ENCODE measurements at places on chromosomes 3 and 15.

- DNase-seq, result no peak
Measured at GRCh38 chr15:70245932-70246622, 148.4 kb upstream of the TLE3 start.

GRCh38 chr3:30779686-30780287 is 114.7 kb downstream of the GADL1 start:
- no peak for DNase-seq

DNA sequence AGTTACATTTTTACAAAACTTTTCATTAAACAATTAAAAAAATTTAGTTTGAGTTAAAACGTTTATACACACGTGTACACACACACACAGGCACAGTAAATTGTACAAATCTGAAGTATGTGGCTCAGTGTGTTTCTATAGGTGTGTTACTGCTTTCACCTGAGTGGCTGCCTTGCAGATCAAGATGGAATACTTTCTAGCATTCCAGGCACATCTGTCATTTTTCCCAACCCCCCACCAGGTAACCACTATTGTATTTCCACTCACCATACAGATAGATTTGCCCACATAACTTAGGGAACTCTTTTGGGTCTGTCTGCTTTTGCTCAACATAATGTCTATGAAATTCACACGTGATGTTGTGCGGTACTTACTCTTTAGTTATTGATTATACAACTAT is 141.1 kb downstream of the PTPRG start:
- DNase-seq, result no peak

DNA sequence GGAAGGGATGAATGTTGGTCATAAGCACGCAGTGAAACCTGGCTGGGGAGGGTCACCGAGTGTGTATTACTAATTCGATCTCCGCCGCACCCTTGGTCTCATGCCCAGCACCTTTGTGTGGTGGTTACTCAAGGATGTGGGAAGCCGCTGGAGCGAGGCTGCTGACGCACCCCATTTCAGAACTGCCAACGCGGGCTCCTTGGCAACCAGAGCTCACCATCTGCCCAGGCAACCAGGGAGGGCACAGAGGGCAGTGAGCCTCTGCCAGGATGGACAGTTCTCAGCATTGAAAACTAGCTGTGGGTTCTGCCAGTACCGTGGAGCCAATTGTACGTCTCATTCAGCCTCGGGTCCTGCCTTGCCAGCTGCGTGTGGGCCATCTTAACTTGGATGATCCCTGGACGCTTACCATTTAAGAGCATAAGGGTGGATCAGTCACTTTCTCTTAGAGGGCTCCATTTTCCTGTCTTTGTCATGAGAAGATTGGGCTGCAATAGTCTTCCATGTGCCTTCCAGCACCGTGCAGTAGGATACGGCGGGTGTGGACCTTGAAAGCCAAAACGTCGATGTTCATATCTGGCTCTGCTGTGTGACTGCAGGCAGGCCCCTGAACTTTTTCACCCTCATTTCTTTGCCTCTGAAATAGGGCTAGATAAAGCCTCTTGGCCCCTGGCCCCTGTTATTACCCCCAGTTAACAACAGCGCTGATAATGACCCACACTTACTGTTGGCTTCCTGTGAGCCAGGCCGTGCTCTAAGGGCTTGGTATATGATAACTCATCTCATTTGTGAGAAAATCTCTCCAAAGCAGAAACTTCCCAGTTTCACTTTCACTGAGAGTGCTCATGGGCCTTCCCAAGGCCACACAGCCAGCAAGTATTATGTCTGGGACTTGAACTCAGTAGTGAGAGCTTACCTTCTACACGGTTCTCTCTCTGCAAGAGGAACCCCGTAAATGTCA is 238.8 kb downstream of the OPA1 start:
- no peak for DNase-seq

- no peak for DNase-seq
Measured at GRCh38 chr15:80536716-80537115, 132.5 kb downstream of the ARNT2 start.

DNA sequence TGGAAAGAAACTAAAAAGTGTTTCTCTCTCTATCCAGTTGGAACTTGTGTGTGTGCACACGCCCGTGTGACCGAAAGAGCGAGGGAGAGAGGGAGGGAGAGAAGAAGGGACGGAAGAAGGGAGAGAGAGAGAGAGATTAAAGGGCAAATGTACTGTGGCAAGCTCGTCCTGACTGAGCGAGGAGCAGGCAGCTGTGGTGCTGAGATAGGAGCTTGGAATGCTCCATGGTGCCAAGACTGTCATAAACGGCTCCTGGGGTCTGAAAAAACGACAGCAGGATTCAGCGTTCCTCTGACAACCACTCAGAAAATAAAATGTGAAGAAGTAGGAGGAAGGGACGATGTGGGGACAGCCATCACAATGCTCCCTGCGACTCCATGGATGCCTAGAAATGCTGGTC is 276.0 kb downstream of the SV2B start:
- no peak for DNase-seq

GRCh38 chr15:68817304-68818065 is 3.2 kb downstream of the ANP32A start:
- no peak for DNase-seq

GRCh38 chr3:50274371-50275104 is 4.3 kb upstream of the LSMEM2 start:
- DNase-seq, result peak; percentile 44

GRCh38 chr3:172666181-172666872 is 44.5 kb downstream of the NCEH1 start:
- DNase-seq, result no peak

DNA sequence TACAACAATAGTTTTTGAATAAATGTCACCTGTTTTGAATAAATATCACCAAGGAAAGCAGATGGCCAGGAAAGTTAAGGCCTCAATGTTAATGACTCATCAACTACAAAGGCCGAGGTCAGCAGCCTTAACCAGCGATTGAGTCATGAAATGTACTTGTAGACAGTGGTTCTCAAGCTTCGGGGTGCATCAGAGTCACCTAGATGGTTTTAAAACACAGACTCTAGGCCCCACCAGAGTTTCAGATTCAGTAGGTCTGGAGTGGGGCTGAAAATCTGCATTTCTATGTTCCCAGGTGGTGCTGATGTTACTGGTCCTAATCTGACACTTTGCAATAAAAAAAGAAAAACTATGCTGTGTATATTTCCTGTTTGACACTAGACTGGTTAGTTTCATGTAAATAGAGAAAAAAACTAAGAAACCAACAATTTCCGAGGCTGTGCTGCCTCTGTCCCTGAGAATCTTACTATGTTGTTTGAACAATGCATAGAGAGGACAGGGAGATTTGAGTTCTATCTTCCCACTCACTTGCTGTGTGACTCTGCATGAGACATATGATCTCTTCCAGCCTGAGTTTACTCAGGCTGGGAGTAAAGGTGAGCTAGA is 9.8 kb downstream of the RAB27A start:
- DNase-seq, result no peak

Data from NCI-H1048 (cell line).